ENCODE measurements at places on chromosomes 7 and 10.

DNA sequence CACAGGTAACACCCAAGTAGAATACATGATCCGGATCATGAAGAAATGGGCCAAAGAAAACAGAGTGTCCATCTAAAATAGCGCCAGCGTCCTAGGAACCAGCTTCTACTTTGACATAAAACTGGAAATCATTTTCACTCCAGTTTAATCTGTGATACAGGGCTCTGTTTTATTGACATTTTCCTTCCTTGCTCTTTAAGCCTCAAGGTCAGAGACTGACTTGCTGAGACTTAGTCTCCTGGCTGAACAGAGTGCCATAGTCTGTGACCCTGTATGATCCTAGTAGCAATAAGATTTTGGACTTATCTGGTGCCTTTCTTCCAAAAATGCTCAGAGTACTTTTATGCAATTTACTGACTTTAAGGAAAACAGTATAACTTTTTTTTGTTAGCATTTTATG, 41.7 kb upstream of the UBN2 start:
- no peak for DNase-seq

GRCh38 chr7:76294344-76295024, 8.0 kb upstream of the HSPB1 start:
- peak; percentile 97 for DNase-seq

GRCh38 chr10:85651497-85651882, 715.1 kb downstream of the GRID1 start:
- DNase-seq, result no peak

DNA sequence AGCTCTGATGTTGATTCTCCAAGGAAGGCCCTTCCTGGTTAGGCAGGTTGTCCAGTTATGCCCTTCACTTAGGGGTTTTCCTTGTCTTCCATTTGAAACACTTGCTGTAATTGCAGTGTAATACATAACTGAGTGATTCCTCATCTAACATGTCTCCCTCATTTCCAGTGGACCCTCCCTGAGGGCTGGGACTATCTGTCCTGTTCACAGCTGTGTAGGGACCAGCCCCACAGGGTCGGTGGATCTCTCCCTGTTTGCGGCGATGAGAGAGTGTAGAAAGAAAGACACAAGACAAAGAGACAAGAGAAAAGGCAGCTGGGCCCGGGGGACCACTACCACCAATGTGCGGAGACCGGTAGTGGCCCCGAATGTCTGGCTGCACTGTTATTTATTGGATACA, 135.9 kb upstream of the EEPD1 start:
- no peak for DNase-seq

DNA sequence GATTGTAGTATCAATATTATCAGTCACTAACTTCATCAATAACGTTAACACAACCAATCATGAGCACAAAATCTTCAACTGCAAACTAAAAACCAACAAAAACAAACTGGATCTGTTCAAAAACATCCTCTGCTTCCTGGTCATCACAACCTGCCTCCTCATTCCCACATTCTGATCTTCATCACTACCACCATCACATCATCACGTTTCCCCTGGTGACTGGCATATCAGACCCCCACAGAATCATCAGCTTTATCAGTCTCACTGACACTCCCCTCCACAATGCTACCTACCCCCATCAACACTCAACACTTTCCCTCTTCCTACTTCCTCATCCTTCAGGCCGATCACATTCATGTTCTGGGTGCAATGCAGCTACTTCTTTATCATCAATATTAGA, 11.4 kb downstream of the XPNPEP1 start:
- DNase-seq, result no peak

DNA sequence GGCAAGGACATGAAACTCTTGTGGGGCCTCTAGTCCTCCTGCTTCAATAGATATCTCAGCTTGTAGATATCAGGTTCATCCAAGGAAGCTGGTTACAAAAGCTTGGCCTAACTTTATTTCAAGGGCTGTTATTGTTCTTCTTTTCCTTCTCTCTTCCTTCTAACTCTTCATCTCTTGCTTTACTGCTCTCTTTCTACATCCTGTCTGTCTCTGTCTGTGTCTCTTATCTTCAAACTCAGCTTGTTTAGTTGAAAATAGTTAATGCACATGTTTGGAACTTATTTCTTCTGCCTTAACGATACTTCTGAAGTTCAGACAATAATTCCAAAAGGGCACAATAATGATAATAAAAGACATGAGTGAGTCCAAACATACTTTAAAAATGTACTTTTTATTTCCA, 393.9 kb downstream of the NXPH1 start:
- DNase-seq, result no peak

- no peak for DNase-seq
These were observed 68.2 kb downstream of the CHST15 start for GRCh38 chr10:124025152-124025551.

DNA sequence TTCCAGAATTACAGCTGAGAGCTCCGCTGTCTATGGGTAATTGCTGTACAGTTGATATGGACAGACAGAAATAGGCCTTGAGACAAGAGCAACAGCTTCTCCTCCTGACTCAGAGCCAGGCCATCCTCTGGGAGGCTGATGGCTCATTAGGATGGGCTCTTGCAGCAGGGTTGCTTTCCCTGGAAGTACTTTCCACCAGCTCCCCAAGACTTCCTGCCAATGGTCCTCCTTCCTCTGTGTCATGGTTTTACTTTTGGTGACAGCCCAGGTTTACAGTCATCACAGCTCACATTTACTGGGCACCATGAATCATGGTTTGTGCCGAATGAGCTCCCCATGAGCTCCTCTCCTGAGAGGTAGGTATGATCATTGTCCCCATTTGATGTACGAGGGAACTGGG, 131.8 kb downstream of the HECW1 start:
- no peak for DNase-seq

- DNase-seq, result no peak
These were observed 129.8 kb upstream of the AKR1E2 start for GRCh38 chr10:4696186-4696585.

DNA sequence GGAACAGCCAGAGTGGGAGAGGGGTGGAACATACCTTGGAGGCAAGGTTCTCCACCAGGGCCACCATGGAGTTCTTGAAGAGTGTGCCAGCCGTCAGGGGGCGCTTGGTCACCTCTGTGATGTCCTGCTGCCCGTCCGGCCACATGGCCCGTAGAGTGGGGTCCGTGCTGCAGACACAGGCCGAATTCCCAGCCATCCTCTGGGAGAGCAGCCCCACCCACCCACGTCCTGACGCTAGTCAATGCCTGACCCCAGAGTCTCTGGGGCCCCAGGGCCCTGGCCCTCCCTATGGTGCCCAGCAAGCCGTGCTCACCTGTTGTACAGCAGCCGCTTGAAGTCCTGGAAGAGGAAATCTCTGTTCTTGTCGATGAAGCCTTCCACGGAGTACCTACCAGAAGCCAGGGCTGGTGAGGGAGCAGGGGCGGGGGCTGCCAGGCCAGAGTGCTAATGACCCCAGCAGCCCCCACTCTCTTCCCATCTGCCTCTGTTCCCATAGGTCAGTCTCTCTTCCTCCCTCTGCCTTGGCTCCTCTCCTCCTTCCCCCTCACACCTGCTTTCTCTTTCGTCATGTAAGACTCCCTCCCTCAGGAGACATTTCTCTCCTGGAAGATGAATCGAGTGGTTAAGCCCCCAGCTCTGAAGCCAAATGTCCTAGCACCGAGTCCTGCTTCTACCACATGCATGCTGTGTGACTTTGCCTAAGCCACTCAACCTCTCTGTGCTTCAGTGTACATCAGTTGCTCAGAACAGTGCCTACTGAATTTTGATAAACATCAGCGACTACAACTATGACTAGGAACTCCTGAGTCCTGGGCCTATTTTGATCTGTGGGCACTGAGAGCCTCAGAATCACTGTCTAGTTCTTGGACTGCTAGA, 11.0 kb downstream of the MYO1G start:
- no peak for DNase-seq

- DNase-seq, result no peak
These were observed 95.9 kb downstream of the CUX1 start for GRCh38 chr7:101913247-101913721.

DNA sequence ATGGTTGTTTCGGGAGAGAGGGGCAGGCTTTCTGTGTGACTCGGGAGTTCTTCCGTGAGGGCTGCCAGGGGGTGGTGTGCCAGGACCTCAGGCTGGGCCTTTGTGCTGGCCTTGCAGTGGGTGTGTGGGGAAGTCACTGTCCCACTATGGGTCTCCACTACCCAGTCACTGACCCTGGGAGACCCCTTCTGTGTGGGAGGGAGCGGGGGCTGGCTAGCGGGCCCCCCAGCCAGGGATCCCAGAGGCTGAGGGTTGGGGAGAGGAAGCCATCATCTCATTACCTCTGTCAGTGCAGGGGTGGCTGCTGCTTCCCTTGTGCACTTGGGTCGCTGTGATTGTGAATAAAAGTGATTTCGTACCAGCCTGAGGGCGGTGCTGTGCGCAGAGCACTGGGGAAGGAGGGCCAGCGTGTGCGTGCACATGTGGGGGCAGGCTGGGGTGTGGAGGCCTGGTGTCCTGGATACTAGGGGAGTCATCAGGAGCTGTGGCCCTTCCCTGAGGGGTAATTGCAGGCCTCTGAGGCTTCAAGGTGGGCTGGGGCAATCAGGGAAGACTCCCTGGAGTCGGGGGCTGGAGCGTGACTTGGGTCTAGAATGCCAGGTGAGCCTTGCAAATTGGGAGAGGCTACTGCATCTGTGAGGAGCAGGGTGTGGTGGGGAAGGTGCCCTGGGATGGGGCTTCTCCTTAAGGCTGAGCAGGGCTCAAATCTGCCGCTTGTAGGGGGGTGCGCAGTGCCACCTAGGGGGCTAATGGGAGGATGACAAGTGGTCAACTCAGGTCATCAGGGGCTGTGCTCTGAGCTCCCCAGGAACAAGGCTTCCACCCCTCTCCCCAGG, 98.9 kb downstream of the NEURL1 start:
- DNase-seq, result peak; percentile 57

GRCh38 chr7:79736418-79736817, 283.0 kb upstream of the MAGI2 start:
- DNase-seq, result no peak

DNA sequence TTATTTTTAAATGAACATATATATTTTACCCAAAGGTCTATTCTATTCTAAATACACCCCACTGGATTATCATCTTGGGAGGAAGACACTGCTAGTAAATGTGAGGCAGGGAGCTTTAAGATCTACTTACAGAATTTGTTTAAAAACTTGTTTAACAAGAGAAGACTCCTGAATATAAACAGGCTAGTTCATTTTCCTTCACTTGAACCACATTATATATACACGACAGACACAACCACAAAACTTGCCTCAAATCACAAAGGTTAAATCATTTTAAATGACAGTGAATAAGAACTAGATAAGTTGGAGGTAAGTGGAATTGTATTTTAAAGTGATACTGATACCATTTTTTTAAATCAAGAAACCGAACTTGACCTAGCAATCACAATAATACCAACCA, 109.2 kb downstream of the ATE1 start:
- DNase-seq, result no peak

- DNase-seq, result no peak
These were observed 33.5 kb downstream of the PROSER2 start for GRCh38 chr10:11856678-11857077.

DNA sequence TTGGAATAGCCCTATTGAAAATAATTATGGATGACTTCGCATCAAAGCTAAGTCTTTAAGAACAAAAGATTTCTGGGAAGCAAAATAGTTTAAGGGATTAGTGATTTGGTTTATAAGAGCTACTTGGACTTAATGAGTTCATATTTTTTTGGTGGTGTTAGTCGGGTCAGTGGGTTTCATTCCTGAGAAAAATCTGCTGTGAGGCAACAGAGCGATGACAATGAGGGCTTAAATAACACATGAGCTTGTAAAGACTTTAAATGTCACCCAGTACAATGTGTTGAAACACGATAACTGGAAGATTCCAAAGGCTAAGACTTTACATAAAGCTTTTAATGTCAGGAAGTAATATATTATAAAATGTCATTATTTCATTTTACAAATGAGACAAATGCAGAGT, 178.8 kb downstream of the ARL4A start:
- DNase-seq, result no peak

DNA sequence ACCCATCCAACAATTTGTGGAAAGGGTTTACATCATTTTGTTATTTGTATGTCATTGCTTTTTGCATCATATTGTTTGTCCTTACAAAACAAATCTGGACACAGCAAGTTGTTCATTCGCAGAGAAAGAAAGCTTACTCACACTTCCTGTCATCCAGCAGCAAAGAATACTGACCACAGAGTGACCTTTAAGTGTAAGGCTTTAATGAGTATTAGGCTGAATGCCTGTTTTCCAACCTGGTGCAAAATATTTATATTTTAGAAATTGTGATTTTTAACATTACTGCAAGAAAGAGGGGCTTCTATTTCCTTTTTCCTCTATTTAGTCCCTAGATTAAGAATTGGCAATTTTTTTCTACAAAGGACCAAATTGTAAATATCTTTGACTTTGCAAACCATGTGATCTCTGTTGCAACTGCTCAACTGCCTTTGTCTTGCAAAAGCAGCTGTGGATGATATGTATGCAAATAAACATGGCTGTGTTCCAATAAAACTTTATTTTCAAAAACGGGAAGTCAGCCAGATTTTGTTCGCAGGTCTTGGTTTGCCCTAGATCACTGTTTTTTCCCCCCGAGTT, 27.8 kb upstream of the ITGB1 start:
- DNase-seq, result peak; percentile 82

GRCh38 chr7:26097837-26098668, 53.9 kb upstream of the NFE2L3 start:
- DNase-seq, result no peak

GRCh38 chr7:158959021-158959717, 102.8 kb downstream of the DYNC2I1 start:
- no peak for DNase-seq

GRCh38 chr7:108204281-108204796, 74.2 kb upstream of the LAMB4 start:
- DNase-seq, result no peak

GRCh38 chr7:136555933-136556332, 312.5 kb upstream of the CHRM2 start:
- DNase-seq, result peak; percentile 11
